ENCODE measurements at places on chromosomes 12 and 14. TPM values are rescaled to one million over a fixed set of nuclear protein-coding genes. Genes with fewer than 3 reads are reported as not detected.

ART4 gene
- total RNA-seq: not detected

KCNA1 gene
- not detected for total RNA-seq

MANSC1 gene
- total RNA-seq: 2.4 TPM

C1R gene
- 103 TPM for total RNA-seq

SERPINA10 gene
- not detected for total RNA-seq

GPR132 gene
- total RNA-seq: not detected

KRT83 gene
- not detected for total RNA-seq

PPFIBP1 gene
- total RNA-seq: 47.7 TPM

NEUROD4 gene
- total RNA-seq: not detected

FBRSL1 gene
- total RNA-seq: 12.1 TPM

ADAM21 gene
- under 0.01 TPM for total RNA-seq

IRAK3 gene
- total RNA-seq: 9.4 TPM

PIWIL1 gene
- total RNA-seq: not detected

RPGRIP1 gene
- not detected for total RNA-seq

PSMA3 gene
- total RNA-seq: 147 TPM

GLT8D2 gene
- 25.9 TPM for total RNA-seq

TOMM20L gene
- not detected for total RNA-seq

ACOT6 gene
- total RNA-seq: not detected

CLEC2D gene
- total RNA-seq: 0.59 TPM

MANSC4 gene
- not detected for total RNA-seq

PLEKHA5 gene
- 10.3 TPM for total RNA-seq

PLEKHG7 gene
- not detected for total RNA-seq

NFKBIA gene
- 81.9 TPM for total RNA-seq

LRRC9 gene
- not detected for total RNA-seq

AHSA1 gene
- total RNA-seq: 136 TPM

OR6C2 gene
- total RNA-seq: not detected

CEBPE gene
- not detected for total RNA-seq

LRIG3 gene
- total RNA-seq: 17.3 TPM

RNASE7 gene
- total RNA-seq: not detected

ACSM4 gene
- not detected for total RNA-seq

PTPN21 gene
- total RNA-seq: 5.5 TPM

SLC7A7 gene
- total RNA-seq: 1.5 TPM

LMNTD1 gene
- total RNA-seq: 0.30 TPM

KRT6C gene
- total RNA-seq: not detected

KNTC1 gene
- total RNA-seq: 32.3 TPM

SMIM41 gene
- total RNA-seq: not detected

SRRM4 gene
- not detected for total RNA-seq

Measured in bronchus fibroblast of lung (primary cell).